ENCODE measurements at places on chromosomes 1 and 21.

GRCh38 chr1:201307231-201307630, 23.9 kb downstream of the PKP1 start:
- DNase-seq: no peak

DNA sequence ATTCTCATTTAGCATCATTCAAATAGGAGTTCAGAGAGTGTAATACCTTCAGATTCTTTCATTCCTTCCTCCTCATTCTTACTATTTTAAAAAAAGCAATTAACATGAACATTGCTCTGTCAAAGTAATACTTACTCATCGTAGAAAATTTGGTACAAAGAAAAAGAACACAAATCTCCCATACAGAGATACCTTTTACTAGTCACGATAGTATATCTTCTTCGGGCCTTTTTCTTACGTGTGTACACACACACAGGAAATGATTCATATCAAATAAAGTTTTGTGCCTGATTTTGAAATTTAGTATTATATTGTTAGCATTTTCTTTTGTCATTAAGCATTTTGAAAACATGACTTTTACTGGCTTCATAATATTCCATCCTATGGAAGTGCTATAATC, 52.9 kb downstream of the NCF2 start:
- DNase-seq: no peak

DNA sequence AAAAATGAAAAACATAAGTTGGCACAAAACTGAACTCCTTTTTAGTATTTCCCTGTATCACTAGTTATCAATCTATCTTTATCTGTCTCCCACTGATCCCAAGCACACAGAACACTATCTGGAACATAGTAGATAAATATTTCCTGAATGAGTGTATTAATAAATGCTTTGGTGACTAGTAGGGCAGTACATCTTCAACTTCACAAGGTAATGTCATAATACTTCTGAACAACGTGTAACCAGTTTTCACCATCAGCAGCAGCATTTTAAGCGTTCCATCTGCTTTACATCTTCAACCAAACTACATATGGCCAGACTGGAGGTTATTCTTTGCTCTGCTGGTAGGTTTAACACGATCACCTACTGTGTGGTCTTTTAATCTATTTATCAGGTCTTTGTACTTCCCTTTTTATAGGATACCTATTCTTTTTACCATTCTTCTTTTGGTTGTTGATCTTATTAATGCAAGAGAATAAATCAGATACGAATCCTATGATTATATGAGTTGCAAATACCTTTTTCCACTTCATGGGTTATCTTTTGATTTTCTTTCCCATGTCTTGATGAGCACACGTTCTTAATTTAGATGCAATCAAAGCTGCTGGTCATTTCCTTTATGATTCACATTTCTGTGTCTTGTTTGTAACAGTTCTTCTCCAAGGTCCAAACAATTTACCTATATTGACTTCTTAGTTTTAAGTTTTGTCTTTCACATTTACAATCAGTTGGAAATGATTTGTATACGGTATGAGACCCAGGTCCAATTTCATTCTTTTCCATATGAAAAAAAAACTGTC, 16.3 kb downstream of the GPBP1L1 start:
- no peak for DNase-seq

- DNase-seq: no peak
Observed at GRCh38 chr1:192724670-192725069, 84.2 kb upstream of the RGS2 start.

DNA sequence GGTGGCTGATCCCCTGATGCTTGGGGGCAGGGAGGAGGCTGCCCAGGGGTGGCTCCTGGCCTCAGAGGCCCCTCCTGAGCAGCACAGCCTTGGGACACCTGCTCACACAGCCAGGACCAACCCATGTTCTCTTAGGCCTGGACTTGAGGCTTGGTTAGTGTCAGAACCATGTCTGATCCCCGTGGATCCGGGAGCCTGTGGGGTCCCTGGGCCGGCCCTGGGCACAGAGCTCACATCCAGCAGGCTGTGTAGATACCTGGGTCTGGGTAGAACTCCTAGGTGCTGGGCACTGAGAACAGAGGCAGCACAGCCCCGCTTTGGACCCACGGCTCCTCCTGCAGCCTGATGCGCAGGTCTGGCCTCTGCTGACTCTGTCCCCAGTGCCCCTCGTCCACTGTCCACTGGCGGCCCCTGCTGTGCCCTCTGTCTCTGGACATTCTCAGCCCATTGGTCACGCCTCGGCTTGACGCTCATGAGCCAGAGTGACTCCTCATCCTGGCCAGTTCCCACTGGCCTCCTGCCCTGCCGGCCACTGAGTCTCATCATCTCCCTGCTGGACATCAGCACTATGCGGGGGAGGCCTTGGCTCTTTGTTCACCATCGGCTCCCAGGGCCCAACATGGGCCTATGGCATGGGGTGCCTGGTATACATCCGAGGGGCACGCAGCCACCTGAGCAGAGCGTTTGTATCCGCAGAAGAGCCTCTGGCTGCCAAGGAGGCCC, 70.2 kb downstream of the TRIM11 start:
- DNase-seq: no peak

GRCh38 chr1:64743954-64744491, 852 bp upstream of the RAVER2 start:
- DNase-seq: no peak

DNA sequence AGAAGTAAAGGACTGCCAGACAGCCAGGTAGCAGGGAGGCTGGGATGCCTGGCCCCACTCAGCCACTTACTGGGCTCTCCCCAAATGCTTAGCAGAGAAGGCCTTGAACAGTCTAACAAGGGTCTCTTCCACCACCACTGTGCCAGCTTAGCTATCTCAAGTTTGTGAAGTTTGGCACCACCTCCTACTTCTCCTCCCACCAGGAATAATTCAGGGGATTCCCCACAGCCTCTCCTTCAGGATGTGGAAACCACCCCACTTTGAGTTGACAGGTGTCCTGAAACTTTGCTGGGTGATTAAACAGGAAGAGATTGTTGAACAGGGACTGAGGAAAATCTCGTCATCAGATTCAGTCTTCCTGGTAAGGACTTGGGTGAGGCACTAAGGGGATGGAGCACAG, 59.4 kb upstream of the ATP1B1 start:
- no peak for DNase-seq

All from effector memory CD4-positive, alpha-beta T cell (primary cell).